GM18507 (cell line): ENCODE measurements at places on chromosomes 3 and 15.

- DNase-seq = no peak
These were observed 9.4 kb upstream of the RPL24 start for GRCh38 chr3:101695779-101696372.

- DNase-seq = no peak
These were observed 64.4 kb upstream of the ACAN start for GRCh38 chr15:88738796-88739195.

DNA sequence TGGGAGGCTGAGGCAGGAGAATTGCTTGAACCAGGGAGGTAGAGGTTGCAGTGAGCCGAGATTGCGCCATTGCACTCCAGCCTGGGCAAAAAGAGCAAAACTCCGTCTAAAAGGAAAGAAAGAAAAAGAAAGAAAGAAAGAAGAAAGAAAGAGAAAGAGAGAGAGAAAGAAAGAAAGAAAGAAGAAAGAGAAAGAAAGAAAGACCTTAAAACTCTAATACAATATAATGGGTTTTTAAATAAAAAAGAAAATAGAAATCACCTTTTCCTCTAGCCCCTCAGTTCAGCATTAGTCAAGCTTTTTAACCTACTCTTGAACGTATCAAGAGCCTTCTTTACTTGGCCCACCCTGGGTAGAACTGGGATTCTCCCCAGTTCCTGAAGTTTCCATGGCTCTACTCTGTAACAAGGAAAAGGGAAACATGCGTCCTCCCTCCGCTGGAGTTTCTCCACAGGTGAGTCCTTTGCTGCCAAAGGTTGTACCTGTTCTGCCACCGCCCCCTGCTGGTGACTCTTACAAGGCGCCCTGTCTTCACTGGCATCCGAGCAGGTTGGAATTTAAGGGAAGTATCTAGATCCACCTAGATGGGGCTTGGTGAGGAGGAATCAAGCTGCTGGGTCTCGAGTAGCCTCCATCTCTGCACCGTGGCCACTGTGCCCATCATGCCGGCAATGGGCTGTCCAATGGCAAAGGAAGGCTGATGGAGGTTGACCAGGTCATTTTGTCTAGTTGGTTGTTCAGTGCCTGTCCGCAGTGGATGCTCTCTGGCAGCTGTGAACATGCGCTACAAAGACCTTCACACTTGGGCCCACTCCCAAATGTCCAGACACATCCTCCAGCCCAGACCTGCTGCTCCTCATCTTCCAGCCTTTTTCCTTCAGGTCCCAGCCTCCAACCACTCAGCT, 20.6 kb upstream of the EPHB3 start:
- no peak for DNase-seq

DNA sequence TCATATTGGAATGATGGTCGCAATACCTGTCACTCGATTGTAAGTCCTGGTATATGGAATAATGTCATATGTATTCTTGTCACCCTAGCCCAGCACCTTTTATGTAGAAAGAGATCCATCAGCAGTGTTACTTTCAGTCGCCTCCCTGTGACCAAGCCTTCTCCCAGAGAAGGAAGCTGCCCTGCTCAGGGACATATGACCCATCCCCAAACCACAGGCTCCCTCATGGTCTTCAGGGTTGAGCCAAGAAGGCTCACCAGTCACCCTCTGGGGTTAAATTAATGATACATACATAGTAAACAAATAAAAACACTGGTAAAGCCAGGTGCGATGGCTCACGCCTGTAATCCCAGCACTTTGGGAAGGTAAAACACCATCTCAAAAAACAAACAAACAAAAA, 4.6 kb upstream of the MFGE8 start:
- DNase-seq = no peak

GRCh38 chr3:170542704-170543103, 43.2 kb downstream of the SLC7A14 start:
- DNase-seq = no peak

GRCh38 chr3:40593351-40593750, 68.6 kb downstream of the ZNF621 start:
- DNase-seq = no peak

DNA sequence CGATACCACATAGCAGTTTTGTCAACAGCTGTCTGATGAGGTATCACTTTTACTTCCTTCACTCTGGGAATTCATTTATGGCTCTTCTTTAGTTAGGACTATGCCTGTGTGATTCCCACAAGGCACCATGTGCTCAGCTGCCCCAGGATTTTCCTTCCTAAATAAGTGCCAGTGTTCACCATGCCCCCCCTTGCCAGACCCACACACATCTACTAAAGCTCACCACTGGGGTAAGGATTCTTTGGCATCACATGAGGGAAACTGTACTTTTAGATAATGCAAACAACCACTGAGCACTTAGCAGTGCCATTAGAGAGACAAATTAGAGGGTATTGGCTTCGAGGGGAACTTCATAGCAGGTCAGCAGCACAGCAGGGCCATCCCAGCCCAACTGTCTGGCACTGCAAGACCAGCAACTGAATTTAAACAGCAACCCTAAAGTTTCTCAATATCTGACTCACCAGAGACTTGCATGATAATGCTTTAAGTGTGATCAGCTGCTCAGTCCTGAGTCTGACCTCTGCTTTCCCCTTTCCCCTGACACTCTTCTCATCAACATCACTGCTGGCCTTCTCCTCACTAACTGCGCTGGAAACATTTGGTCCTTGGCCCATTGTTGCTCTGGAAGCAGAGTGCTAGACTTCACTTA, 114.3 kb downstream of the STAC start:
- no peak for DNase-seq

DNA sequence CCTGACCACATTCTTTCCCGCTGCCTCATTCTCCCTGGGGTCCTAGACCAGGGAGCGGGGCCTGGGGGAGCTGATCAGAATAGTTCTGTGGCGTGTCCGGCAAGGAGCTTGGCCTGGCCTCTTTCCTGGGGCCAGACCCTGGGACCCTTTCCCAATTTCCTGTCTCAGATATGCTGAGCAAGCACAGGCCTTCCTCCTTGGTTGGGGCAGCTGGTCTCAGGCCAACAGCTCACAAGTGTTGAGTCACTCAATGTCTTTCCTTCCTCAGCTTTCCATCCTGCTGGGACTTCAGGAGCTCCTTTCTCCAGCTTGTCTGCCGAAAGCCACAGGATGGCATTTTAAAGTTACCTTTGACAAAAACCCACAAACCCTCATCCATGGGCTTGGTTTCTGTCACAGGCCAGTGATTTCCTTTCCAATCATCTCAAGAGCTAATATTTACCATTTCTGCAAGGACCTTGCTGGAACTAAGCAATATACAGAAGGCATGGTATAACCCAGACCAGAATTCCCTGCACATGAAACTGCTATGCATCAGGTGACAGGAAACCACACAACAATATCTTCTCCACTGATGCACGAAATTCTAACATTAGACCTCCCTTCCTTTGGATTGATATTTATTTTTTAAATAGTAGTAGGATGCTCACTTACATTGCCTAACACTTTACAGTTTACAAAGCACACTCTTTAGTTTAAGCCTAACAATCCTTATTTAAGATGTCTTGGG, 19.5 kb upstream of the TIMP4 start:
- no peak for DNase-seq

DNA sequence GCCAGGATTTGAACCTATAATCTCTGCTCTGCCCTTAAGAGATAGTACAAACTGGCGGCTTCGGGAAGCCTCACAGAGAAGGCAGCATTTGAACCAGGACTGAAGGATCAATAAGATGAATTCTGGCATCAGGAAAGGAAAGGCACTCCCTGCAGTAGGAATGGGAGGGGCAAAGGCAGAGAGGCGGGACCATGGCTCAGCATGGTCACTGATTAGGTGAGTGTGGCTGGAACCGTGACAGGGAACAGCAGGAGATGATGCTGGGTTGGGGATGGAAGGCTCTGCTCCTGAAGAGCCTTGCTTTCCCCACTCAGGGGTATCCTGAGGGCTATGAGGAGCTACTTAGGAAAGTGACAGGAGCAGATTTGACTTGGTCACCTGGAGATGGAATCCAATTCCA, 158.5 kb downstream of the FEZF2 start:
- no peak for DNase-seq

- DNase-seq = no peak
These were observed 553 bp upstream of the SEC22A start for GRCh38 chr3:123201223-123201556.

GRCh38 chr15:70376929-70377691, 279.4 kb upstream of the TLE3 start:
- no peak for DNase-seq

DNA sequence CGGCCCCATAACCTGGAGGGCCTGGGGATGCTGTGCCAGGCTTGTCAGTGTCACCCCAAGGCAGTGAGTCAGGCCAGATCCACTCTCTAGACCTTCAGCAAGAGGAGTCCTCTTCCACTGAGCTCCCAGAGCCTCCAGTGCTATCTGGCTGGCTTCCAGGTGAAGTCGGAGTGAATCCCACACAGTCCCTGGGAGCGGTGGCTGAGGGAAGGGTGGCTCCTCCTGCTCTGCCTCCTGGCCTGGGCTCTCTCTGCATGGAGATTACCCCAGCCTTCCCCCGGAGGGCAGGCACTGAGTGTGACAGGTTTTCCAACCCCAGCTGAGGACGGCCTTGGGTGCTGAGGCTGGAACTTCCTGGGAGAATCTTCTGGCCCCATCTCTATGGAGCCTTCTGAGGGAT, 82.7 kb downstream of the EPHB1 start:
- no peak for DNase-seq

GRCh38 chr15:38554354-38554753, 10.3 kb downstream of the RASGRP1 start:
- no peak for DNase-seq

DNA sequence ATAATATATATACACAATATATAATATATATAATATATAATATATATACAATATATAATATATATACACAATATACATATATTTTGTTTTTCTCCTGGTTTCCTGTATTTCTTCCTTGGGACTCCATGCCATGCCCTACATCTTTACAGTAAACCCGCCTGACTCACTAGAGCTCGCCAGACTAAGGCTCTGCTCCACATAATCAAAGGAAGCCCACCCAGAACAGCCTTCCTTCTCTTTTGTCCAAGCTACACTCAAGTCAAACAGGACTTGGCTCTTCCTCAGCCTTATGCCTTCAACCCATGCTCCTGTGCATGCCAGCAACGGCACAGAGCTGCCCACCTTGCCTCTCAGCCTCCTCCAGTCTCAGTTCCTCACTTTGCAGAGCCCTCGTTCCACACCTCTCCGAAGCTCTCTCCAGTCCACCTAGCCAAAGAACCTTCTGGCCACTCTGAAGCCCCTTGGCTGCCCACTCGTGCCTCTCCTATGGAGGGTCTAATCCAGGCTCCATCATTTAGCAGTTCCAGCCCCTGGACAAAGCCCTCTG, 109.1 kb downstream of the RFTN1 start:
- DNase-seq = no peak

GRCh38 chr3:186869253-186870100, 27.0 kb downstream of the ADIPOQ start:
- no peak for DNase-seq

DNA sequence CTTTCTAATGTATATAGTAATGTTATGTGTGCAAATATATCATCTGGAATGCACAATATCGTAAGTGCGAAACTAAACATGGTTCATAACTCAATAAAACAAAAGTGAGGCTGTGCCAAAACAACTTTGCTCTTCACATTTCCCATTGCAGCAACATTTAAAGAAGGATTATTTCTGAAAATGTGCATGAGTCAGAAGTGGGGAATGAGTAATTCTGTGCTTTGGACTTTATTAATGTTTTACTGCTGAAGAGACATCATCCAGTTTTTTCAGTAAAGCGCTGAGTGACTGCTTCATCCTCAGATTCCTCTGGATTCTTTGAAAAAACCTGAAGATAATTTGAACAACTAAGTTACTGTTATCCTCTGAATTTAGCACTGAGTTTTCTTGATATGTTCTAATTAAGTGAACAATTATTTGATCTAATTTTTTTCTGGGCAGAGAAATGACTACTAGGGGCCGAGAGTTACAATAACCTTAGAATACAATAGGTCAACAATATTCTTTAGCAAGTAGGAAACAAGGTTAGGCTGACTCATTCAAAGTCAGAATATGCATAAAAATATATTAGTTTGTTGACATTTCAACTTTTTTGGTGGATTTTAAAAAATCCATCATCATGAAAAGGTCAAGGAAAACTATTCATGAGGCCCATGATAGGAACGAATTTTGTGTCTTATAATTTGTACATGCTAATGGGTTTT, 20.0 kb upstream of the PLCL2 start:
- no peak for DNase-seq

DNA sequence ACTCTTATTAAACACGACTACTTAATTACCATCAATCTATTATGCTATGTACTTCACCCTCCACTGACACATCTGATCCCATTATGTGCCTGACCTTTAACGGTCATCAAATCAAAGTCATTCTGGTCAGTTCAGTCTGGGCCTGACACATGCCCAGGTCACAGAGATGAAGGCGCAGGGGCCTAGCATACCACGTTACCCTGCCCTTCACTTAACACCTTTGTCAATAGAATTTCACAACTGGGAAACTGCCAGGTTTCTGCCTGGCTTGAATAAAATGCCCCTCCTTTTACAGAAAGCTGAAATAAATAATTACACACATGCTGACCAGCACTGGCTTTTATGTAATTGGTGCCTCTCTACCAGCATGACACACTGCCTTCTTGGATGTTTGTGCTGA, 39.5 kb downstream of the MECOM start:
- DNase-seq = no peak

GRCh38 chr3:129663930-129664646, 57.6 kb upstream of the PLXND1 start:
- no peak for DNase-seq

DNA sequence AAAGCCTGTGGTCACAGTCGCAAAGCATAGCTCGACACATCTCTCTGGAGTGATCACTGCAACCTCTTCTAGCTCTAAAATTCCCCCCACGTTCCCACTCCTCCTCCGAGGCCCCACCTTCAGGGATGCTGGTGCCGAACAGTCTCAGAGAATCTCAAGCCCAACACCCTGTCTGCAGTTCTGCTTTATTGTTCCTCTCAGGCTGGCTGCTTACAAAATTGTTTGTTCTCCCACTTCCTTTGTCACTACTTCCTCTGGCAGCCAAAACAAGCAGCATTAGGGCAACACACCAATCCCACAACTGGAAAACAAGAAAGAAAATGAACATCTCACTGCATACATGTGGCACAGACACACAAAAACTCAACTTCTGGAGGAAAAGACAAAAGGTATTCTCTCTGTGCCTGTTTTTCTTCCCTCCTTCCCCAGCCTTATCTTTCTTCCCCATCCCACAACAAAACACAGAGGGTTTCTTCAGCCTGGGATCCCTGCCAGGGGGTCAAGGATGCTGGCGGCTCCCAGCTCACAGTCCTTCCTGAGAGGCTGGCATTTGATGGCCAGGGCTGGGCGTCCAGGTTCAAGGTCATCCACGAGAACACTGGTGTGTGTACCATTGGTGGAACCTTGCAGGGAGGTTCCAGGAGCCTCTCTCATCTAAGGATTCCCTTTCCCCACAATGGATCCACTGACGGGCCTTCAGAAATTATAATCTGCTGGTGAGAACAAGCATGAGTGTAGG, 108.4 kb downstream of the TMCO5A start:
- no peak for DNase-seq

DNA sequence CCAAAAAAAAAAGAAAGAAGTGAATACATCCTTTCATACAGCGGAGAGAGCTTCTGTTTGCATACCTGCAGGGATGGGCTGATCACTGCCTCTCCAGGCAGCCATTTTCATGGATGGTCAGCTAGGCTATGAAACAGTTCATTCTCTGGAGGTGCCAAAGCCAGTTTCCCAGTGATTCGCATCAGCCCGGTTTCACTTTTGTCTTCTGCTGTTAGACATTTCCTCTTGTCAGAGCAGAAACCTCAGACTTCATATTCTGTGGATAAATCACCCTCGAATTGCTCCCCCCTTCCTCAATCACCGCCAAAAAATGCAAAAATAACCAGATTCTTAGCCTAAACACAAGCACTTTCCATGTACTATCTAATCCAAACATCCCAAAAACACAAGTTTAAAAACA, 225.6 kb downstream of the ADAMTS9 start:
- DNase-seq = no peak
